NCI-H1105 treated with DMSO at 0.1 percent for 48 hours (cell line): ENCODE measurements at places on chromosomes 6 and 20.

- no peak for DNase-seq
Measured at GRCh38 chr6:128158496-128158895, 257.6 kb upstream of the THEMIS start.

DNA sequence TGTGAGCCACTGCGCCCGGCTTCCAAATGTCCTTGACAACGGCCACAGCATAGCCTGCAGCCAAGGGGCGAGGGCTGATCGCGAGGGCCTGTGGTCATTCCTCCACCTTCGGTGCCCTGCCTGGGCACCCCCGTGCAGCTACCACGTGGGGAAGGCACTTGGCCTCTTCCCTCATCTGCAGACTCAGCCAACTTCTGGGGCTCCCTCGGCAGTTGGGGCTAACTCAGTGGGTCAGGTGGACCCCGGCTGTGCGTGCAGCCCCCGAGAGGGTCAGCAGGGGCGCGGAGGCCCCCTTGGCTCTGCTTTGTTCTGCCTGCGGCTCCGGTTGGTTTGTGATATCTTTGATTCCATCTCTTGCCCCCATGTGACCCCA is 52.9 kb upstream of the BHLHE23 start:
- no peak for DNase-seq

GRCh38 chr6:124962639-124963415 is 590 bp downstream of the RNF217 start:
- DNase-seq, result peak; percentile 47

DNA sequence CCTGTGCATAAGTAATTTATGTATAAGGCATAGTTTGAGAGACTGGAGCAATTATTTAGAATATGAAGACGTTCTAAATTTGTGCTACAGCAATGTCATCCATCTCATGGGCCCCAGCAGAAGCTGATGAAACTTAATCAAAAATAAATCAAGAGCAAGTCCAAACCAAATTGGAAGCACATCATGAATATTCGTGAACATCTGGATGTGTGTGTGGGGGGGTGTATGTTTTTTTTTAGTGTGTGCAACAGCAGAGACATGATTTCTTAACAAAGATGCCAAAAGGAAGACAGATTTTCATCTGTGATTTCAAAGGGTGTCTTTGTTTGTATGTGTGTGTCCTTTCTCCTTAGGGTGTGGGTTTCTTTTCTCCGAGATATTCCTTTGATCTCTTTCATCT is 58.9 kb downstream of the SASH1 start:
- DNase-seq, result no peak

DNA sequence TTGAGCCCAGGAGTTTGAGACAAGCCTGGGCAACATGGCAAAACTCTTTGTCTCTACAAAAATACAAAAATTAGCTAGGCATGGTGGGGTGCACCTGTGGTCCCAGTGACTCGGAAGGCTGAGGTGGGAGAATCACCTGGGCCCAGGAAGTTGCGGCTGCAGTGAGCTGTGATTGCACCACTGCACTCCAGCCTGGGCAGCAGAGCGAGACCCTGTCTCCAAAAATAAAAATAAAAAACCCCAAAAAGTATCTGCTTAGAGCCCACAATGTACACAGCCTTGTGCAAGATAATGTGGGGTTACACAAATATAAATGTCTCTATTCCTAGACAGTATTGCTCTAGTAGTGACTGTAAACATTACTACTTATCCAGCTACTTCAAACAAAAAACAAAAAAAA is 5.9 kb downstream of the ESF1 start:
- DNase-seq, result no peak

DNA sequence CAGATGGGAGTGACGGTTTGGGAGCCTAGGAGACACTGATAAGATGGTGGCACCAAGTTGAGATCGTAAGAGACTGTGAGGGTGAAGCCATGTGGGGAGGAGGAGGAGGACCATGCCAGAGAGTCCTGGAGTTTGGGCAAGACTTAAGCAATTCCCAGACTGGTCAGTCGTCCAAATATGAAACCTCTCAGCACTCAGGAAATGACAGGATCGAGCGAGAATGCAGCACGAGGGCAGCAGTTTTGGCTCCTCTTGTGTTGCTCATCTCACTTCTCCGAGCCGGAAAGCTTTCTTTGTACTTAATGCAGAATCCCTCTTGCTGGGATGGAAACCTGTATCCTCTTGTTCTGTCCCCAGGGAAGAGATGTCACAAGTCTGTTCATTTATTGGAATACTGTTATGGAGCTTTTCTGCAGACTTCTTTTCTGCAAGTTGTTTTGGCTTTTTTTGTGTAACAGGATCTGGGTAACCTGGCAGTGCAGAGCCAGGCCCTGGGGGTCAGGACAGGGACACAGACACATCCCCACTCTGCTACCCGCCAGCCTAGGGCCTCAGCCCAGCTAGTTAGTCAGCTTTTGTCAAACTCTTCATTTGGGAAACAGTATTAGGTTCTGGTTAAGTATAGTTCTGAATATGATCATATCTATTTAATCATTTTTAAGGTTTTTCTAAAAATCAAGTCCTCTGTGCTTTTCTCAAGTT is 34.3 kb downstream of the FNDC1 start:
- DNase-seq, result no peak

DNA sequence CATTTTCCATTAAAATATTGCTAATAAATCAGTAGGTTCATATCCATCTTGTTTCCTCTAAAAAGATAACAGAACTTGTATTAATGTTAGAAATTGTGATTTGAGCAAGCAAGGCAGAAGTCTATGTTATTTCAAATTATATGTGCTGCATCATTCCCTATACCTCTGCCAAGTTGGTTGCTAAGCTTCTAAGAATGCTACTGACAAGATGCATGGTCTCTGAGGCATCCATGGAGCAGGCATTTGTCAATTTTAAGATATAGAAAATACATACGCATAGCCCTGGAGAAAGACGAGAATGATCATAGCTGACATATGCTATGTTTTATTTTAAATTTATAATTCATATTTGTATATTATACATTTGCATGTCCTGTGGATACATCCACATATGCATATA is 168.3 kb upstream of the THEMIS start:
- no peak for DNase-seq

- no peak for DNase-seq
Measured at GRCh38 chr20:6044115-6044514, 9.7 kb downstream of the LRRN4 start.

DNA sequence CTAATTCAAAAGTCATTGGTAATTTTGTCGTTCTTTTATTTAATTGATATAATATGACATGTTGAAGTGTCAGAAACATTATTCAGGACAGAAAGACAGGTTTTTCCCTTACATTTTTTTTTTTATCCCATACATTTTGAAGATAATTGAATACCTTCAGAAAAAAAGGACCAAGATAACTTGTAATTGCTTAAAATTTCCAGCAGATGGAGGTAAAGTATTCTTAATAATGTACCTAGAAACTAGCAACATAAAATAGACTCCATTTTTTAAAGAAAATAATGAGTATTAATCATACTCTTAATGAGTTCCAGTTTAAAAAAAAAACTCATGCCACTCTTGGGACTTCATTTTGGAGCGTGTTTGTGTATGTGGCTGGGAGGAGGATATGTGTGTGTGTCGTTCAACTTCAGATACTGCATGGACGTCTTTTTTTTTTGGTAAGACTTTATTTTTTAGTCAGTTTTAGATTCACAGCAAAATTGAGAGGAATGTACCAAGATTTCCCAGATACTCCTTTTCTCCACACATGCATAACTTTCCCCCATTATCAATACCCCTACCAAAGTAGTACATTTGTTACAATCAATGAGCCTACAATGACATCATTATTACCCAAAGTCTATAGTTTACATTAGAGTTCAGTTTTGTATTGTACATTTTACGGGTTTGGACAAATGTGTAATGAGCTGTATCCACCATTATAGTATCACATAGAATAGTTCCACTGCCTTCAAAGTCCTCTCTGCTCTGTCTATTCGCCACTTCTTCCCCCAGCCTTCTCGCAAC is 79.4 kb downstream of the ROS1 start:
- DNase-seq, result peak; percentile 77

- DNase-seq, result no peak
Measured at GRCh38 chr20:16417001-16417400, 156.2 kb downstream of the KIF16B start.

DNA sequence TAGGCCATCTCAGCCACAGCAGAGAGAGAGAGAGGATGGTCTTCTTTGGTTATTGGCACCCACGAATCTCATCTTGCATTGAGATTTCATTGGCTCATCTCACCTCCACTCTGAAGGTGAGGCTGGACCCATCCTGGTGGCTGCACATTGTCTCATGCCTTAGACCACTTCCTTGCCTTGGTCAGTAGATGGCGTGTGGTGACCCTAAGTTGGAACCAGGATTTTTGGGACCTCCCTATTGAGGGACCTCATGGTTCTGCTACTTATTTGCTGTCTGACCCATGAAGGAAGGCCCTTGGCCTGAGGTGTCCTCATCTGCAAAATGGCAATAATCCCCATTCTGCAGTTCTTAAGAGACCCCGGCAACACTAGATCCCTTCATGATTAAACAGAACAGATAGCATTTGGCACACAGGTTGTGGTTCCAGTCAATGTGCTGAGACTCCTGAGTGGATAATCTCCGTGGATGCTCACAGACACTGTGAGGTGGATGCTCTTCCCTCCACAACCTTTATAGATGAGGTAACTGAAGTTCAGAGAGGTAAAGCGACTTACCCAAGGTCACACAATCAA is 21.5 kb upstream of the AAR2 start:
- peak; percentile 43 for DNase-seq

DNA sequence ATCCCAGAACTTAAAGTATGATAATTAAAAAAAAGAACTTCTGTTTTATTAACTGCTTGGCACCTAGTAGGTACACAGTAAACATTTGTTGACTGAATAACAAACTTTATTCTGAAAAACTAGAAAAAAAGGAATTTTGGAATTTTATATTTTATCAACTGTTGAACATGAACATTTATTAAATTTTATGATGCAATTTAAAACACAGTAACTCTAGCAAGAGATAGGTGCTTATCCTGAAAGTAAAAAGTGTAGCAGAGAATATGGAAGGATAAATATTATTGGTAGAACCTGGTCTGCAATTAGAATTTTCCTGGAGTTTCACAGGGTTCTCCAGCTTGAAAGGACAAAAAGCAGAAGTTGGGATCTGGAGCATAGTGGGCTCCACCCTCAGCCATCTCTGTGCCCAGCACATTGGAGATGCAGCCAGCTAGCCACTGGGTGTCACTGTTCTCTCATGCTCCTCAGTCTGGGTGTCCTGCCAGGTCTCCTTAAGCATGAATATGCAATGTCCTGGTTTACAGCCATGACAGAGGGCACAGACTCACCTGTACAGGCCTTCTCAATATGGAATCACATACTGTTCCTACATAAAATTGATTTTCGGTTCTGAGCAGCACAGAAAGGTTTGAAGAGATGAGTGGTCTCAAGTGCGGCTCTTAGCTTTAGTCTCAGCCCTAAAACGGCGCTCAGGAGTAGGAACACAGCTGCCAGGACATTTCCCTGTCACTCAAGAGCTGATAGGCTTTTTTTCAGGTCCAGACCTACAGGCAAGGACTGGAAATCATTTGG is 31.7 kb upstream of the IL20RA start:
- DNase-seq, result peak; percentile 71

DNA sequence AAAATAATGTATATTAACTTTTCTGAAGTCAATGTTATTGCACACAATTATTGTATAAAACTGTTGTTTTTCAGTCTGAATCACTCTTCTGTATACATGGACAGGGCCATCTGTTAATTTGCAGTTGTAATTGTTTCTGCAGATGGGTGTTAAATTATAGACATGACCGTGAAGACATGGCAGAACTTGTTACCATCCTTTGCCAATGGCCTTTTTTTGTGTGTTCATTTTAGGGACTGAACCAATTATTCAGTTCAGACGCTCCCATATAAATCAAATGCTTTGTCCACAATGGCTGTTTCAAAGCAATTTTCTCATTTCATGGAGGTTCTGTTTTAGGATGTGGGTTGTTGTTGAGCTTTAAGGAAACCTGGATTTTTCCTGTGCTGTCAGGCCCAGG is 533.7 kb downstream of the DOK5 start:
- DNase-seq, result peak; percentile 8

GRCh38 chr6:71510057-71510713 is 221.6 kb downstream of the OGFRL1 start:
- DNase-seq, result peak; percentile 38

DNA sequence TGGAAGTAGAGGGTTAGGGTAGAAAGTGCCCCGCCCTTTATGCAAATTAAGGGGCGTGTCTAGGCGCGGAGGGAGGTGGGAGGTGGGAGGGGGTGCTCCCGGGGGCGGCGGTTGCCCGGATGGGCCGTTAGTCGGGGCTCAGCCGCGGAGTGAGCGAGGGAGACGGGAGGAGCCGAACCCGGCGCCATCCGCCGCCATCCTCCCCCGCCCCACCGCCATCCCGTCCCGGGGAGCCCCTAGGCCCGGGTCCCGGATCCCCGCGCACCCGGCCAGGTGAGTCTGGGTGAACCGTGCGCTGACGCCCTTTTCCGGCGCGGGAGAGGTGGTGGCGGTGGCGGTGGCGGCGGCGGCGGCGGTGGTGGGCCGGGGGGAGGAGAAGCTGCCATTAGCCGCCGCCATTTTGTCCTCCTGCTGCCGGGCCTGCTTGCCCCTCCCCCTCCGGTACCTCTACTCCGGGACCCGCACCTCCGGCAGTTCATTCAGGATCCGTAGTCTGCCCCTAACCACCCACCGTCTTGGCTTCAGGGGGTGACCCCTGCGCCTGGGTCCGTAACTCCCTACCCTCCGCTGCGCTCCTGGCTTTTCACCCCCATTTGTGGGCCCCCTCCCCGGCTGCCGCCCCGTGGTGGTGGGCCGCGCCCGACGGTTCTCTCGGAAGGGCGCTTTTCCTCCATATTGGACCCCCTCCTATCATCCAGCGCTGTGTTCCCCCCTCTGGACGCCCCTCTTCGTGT is at the start of gene PRRC2A:
PRRC2A (plus strand) TSS at position 130 of the 734 bp plus-strand sequence. CDS start 2,075 bp downstream, outside the sequence.
- peak; percentile 72 for DNase-seq

DNA sequence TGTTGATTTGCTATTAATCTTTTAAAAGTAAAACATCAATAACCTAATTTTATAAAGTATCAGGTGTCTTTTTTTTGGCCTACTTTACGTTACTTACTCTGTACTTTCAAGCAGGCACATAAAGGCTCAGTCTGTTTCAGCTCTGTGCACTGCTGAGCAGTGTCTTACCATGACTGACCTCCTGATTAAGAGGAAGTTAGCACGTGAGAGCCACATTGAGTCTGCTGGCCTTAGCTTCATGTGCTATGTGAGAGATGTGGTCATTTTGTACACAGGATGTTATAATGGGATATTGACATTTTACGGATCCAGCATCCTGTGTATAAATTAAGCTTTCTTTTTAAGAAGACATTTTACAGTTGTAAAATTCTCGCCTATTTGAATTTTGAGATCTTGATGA is 31.9 kb downstream of the ARID1B start:
- DNase-seq, result no peak

- no peak for DNase-seq
Measured at GRCh38 chr20:11159728-11160127, 485.9 kb upstream of the JAG1 start.

GRCh38 chr6:79797912-79798311 is 149.4 kb downstream of the ELOVL4 start:
- peak; percentile 81 for DNase-seq
